Type B pancreatic cell (in vitro differentiated cells): ENCODE measurements at places on chromosomes 12 and 14. TPM values are rescaled to one million over a fixed set of nuclear protein-coding genes. Genes with fewer than 3 reads are reported as not detected.

GRCh38 chr14:50060871-50061663 is 55.3 kb downstream of the VCPKMT start:
- DNase-seq = no peak

IFNG-AS1 gene
- total RNA-seq = not detected in 2 replicates

MLXIP gene
- 28.4 and 44.5 TPM in 2 replicates for total RNA-seq

DNA sequence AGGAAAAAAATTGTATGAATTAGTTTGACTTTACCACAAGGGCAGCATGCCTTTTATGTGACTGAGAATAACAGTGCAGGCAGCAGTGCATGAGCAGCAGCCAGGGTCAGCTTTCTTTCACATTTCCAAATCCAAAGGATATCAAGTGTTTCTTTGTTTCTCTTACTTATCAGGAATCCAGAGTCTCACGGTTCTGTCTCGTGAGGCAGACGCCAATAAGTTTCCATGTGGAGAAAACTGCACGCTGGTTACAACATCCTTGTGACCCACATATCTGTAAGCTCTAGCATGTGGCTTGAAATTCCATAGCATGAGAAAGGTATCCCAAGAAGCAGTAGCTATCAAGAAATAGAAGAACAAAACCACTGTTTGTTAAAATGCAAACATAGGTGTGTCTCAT is 27.6 kb downstream of the GALNT4 start:
- no peak for DNase-seq

- DNase-seq = no peak
These were observed 14.5 kb upstream of the FBRSL1 start for GRCh38 chr12:132475304-132476037.

DNA sequence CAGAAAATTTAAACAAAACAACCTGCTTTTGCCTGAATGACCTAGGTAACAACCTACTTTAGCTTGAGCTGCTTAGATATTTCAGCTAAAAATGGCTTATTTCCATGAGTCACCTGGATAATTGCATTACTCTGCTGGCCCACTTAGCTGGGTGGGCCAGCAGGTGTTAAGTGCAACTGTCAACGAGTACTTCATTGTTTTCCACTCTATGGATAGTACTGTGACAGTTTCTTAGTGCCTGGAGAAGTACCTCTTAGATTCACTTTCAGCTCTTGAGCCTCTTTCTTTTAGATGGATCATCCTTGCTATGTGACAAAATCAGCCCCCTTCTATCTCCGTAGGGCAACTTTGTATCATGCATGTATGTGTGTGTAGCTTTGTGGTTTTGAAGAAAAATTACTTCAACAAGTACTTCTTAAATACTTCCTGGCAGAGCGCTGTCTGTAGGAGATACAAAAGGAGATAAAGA is 368.2 kb upstream of the ATP2B1 start:
- no peak for DNase-seq

DNA sequence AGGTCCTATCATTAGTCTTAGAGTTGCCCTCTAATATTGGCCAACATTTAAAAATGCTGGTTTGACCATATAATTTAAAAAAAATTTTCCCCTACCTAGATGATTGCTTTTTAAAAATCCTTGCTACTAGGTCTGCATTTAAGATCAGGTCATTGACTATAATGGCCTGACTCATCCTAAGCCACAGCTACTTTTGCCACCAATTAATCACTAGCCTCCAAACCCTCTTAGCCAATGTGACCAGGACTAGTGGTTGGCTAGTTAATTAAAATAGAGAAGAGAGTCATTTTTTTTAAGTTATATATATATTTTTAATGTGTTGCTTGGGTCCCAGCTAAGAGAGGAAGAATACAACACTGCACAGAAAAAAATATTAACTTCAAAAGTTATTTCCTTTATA is 57.5 kb downstream of the SOS2 start:
- no peak for DNase-seq

DNA sequence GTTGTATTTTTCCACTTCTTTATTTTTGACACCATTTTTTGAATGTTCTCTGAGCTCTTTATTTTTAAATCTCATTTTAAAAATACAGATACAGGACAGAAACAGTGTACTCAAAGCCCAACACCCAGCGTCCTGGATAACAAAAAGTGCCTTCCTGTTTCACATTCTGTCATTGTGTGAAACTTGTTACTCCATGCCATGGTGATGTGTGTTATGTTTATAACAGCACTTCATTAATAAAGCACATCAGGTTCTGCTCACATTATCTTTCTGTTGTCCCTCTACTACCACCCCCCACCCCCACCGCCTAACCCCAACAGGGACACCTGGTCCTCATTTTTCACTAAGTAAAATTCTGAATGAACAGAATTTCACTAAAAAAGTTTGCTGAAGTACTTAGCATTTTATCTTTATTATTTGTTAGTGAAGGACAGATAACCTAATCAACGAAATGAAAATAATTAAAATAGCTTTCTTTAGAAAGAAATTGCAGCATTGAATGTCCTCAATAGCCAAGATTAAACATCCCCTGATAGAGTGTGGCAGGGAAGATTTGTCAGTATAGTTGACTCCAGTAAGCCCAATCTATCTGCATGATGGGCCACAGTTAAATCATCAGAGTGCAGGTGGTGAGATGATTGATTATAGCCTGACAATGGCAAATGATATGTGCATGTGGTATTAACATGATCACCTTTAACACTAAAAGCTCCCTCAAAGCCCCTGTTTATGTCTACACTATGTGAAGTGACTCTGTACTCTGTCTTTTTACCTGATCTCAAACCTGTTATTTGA is 153.9 kb downstream of the ACSS3 start:
- DNase-seq = no peak

SRRM4 gene
- 1.1 and 1.4 TPM in 2 replicates for total RNA-seq

DNA sequence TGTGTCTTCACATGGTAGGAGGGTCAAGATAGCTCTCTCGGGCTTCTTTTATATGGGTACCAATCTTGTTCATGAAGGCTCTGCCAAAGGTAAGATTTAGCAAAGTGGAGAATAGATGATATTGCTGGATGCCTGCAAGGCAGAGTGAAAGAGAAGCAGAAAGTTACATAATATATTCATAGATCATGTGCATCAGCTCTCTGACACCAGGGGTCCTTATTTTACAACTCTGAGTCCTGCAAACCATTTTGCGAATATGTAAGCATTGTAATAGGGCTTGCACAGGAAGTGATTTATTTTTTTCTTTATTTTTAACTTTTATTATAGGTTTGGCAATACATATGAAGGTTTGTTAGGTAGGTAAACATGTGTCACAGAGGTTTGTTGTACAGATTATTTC is 31.8 kb downstream of the CRADD start:
- DNase-seq = no peak

DNA sequence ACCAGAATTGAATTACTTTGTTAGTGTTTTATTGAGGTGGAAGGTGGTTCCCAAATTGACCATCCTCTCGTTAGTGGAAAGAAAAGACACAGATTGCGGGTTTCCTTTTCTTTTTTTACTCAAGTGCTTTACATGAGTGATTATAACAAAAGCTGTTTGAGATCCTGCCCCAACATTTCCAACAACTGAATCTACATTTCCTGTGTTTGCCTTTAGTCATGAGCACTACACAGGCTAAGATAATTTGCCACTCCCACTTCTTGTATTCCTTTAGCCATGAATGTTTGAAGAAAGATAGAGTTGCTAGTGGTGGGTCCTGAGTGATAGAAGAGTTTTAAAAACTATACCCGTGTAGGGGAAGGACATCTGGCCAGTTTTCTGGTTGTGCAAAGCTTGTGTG is 16.0 kb downstream of the RERGL start:
- no peak for DNase-seq

RPGRIP1 gene
- 0.19 and 0.63 TPM in 2 replicates for total RNA-seq

GRCh38 chr12:132153501-132154340 is 9.5 kb downstream of the NOC4L start:
- no peak for DNase-seq

ALX1 gene
- total RNA-seq = 2.4 and 7.0 TPM in 2 replicates

GRCh38 chr12:31899109-31899508 is 60.1 kb upstream of the RESF1 start:
- no peak for DNase-seq

CPNE6 gene
- not detected in 2 replicates for total RNA-seq

GRCh38 chr12:58566599-58566998 is 353.7 kb downstream of the LRIG3 start:
- no peak for DNase-seq

PMEL gene
- 1.4 and 136 TPM in 2 replicates for total RNA-seq

DNA sequence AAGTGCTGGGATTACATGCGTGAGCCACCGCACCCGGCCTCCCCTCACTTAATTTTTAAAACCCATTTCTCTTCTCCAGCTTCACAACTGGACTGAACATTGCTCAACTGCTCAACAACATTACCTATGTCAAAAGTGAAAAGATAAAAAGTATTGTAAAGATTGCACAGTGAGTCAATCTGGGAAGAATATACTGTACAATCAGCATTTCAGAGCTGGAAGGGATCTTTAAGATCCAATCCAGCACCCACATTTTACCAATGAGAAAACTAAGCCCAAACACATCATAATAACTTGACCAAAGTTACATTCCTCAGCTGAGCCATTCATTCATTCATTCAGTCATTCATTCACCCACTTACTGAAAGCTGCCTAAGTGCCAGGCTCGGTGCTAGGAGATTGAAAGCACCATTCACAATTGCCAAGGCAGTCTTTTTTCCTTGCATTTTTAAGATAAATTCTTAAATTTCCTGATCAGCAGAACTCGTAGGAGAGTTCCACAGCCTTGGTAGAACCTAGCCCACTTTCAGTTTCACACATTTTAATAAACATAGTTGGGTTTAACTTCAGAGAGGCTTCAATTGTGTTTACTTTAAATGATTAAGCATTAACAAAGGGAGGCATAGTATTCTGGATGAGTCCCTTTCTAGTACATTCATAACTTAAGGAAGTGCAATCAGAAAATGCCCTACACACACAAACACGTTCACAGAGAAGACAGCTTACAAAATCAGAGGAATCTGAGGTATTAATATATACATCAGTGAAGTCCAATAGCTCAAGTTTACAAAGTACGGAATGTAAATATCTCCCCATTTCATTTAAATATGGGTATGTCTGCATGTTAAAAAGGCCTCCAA is 3.0 kb downstream of the GALNT4 start:
- DNase-seq = no peak

FAR2 gene
- total RNA-seq = 15.9 and 34.3 TPM in 2 replicates

GRCh38 chr14:75301666-75302325 is 23.2 kb downstream of the FOS start:
- no peak for DNase-seq

- no peak for DNase-seq
These were observed 193.5 kb downstream of the SLC2A13 start for GRCh38 chr12:39912211-39912980.

DNA sequence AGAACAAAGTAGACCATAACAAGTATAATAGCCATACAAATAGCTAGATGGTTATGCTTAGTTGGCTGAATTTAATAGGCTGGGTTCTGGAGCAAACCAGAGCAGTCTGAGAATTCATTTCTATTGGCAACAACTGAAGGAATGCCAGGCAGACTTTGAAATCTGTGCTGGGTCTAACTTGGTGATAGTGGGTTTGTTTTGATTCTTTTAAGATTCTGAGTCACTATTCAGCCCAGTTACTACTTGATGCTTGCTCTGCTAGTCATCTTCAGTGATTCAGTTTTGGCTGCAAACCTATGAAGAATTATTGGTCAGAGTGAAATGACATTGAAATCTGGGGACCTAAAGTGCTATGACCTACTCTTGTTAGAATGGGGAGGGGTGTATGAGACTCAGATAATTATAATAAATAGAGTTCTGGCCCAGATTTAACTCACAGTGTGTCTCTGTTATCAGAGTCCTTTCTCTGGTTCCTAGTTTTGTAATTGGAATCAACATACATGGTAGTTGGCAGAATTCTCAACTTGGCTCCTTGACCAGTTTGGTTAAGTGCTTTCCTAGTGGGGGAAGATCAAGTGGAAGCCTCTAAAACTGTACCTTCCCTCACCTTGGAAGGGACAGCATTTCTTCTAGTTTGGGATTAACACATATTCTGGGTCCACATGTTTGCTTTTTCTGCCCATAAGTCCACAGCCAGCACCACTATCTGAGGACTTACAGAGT is 43.5 kb downstream of the MNAT1 start:
- no peak for DNase-seq

DUSP16 gene
- 52.1 and 240 TPM in 2 replicates for total RNA-seq

DNA sequence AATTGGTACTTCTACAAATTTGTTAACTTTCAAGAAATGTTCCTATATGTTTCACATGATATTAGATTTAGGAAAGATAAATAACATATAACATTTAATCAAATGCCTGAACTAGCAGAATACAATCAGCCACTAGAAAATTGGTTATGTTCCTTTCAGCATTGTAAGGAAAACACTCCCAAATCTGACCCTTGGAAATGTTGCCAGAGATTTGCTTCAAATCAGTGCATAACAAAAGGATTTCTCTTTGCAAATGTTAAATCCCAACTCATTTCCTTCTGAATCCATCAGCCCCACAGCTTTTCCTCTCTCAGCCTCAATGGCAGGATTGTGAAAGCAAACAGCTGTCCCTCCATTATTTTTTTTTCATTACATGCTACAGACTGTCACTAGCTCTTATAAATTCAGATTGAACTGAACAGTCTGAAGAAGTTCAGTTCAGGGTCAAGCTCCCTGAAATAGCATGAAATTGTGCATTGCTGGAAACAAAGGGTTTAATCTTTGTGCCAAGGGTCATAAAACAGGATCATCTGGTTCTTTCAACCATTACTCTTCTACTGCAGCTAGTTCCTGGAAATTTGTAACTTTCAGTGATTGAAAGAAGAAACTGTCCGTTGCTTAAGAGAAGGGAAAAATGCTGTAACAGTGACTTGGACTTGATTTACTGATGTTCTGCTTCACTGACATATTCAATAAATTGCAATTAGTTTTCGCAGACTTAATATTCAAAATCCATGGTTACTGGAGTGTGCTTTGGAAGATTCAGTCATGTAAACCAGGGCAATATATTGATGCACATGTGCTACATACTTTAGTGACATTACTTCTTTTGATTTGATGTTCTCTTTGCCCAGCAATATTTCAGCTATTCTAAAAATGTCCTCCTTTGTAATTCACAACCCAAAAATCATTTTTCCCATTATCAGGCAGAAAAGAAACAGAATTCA is 246.4 kb downstream of the RPL10L start:
- no peak for DNase-seq

GRCh38 chr12:132460571-132460970 is 29.4 kb upstream of the FBRSL1 start:
- DNase-seq = no peak

DNA sequence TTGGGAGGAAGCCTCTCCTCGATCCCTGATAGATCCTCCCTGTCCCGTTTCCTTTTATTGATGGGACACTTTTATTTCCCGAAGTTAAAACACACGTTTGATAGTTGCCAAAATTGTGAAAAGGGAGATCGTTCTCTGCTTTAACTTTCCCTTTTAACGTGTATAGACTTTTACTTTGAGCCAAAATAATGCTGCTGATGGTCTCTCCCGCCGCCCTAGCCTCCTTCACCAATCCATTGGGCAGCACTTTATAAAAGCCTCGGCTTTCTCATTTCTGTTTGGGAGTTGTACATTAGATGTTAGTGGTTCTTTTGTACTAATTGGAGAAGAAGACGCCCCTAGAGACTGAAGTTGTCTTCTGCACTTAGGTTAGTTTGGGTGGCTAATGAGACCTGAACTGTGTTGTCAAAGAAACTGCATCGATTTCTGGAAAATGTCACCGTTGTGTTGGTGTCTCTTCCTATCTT is 1.4 kb downstream of the TMTC2 start:
- DNase-seq = no peak
